ENCODE measurements at places on chromosomes 11 and 22.
A peak's percentile ranks its signal among the peaks of the same experiment; 100 is the strongest.

- peak; percentile 53 for DNase-seq
Observed at GRCh38 chr11:132439711-132440255, 1069.4 kb downstream of the NTM start.

DNA sequence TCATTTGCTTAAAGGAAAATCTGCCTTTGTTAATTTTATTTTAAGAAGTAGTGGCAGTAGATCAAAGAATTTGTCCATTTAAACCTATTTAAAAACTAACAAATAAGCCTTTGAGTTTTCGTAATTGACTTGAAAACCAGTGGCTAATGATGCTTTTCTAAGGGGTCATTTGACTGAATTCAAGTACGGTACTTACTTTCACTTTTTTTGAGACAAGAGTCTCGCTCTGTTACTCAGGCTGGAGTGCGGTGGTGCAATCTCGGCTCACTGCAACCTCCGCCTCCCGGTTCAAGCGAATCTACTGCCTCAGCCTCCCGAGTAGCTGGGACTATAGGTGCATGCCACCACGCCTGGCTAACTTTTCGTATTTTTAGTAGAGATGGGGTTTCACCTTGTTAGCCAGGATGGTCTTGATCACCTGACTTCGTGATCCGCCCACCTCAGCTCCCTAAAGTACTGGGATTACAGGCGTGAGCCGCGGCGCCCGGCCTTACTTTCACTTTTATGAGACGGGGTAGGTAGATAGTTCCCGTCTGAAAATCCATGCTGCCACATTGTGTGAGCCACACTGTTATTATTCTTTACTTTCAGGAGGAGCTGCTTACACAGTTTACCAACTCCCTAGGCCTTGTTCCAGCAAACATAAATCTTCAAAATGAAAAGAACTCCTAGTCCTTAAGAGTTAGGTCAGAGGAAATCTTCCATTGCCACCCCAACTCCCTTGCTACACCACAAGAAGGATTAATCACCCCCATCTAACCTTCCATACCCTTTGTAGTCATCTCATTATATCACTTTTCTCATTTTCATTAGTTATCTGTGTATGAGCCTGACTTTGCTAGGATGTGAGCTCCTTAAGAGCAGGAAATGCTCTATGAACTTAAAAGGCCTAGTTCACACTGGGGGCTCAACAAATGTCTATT, 926.6 kb upstream of the CCDC90B start:
- DNase-seq: no peak

DNA sequence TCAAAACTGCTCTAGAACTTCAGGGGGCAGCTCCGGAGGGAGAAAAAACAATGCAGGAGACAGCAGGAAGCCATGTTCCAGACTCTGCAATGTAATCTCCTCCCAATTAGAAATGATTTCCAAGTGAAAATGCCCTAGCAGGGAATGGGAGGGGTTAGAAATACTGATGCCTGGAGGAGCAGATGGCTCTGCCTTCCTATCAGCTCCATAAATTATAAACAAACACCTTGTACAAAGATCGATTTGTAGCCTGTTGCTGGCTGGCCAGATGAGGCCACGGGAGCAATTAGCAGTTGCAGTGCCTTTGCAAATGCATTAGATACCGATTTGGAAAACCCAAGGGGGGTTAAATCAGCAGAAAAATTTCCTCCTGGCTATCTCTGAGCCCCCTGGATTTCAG, 46.6 kb upstream of the CHRM4 start:
- no peak for DNase-seq

DNA sequence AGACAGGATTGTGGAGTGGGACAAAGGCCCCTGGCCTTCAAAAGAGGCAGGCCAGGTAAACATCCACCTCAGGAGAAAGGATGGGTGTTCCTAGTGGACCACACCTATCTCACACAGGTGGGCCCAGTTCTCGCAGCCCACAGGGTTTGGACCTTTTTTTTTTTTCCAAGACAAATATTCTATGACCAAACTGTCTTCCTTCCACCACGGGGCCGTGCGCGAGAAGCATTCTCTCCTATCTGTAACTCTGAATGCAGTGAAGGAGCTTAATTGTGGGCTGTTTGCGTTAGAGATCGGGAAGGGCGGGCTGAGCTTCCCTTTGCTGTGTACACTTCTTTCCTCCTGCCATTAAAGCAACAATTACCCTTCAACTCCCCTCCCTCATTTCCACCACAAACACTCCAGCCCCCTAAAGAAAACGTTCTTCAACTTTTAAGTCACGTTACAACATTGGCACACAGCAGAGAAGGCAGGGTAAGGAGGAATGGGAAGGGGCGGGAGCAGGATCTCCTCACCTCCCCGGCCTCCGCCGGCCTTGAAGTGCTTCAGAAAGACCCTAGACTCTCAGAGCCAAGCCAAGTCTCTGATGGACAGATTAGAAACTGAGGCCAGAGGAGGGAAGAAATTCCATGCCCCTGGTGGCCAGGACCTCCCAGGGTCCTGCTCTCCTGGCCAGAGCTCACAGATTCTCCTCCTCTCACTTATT, 238.4 kb downstream of the BUD13 start:
- no peak for DNase-seq

GRCh38 chr11:8060801-8061554, 20.0 kb upstream of the TUB start:
- DNase-seq: peak; percentile 71

- no peak for DNase-seq
Observed at GRCh38 chr22:50058061-50058905, at the start of gene TTLL8. Gene TTLL8 (minus strand): TSS chr22:50058298.

- no peak for DNase-seq
Observed at GRCh38 chr11:70077411-70078094, 564 bp upstream of the ANO1 start.

- DNase-seq: peak; percentile 67
Observed at GRCh38 chr11:130801333-130802122, 114.8 kb downstream of the SNX19 start.

- DNase-seq: no peak
Observed at GRCh38 chr11:132242632-132243031, 872.2 kb downstream of the NTM start.

GRCh38 chr11:122375687-122376399, 259.8 kb upstream of the BLID start:
- peak; percentile 60 for DNase-seq

GRCh38 chr11:77416357-77416756, 57.5 kb downstream of the PAK1 start:
- no peak for DNase-seq

All from fibroblast of skin of right biceps (primary cell).